Frontal cortex (tissue), 4 donors: ENCODE measurements at places on chromosomes 12 and 14. TPM values are rescaled to one million over a fixed set of nuclear protein-coding genes. Genes with fewer than 3 reads are reported as not detected.
A peak's percentile ranks its signal among the peaks of the same experiment; 100 is the strongest.

Gene P2RX2
- not detected for total RNA-seq

Gene SERPINA10
- not detected for total RNA-seq

Gene SMIM41
- not detected for total RNA-seq

Gene FIGNL2
- total RNA-seq, result 0.82 TPM

Gene EIF2S3B
- total RNA-seq, result 1.6 TPM

Gene IGFBP6
- total RNA-seq, result 9.0 TPM

Gene FOXM1
- 0.82 TPM for total RNA-seq

DNA sequence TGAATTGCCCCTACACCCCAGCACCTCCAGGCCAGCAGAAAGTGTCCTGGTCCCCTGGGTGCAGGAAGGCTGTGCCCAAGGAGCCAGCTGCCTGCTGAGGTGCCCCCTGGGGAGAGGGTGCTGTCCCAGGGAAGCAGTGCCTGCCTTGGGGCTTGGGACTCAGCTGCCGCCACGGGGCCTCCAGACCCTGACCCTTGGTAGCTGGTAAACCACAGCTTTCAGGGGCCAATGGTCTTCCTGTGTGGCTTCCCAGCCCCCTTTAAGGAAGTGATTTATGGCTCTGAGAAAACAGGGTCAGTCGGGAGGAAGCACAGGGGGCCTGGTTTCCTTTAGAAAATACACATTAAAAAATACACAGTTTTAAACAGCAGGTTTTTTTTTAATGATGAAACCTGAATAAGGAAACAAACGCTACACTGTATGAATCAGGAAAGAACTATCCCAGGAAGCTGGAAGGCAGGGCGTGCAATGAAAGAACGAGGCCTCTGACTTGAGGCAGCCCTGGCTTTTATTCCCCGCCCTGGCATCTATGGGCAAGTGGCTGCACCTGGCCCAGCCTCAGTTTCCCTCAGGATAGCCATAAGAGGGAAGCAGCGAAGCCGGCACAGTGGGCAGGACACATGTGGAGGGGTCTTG is 40.6 kb upstream of the EML1 start:
- DNase-seq, result peak; percentile 33

GRCh38 chr14:69079188-69079742 is 73.7 kb downstream of the DCAF5 start:
- DNase-seq, result no peak

DNA sequence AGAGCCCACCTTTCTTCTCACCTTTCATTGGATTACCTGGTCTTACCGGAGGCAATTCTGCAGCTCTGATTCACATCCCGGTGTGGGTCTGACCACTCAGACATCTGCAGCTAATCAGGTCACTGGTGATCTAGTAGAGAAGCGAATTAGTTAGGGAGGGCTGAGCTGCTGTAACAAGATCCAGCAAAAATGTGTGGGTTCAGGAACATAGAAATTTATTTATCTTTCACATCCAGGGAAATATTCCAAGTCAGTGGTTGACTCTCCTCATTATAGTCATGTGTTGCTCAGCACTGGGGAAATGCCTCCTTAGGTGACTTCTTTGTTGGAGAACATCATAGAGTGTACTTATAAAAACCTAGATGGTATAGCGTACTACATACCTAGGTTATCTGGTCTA is 218.7 kb upstream of the PELI2 start:
- no peak for DNase-seq

- no peak for DNase-seq
These were observed 667.2 kb downstream of the GALC start for GRCh38 chr14:87325741-87326140.

DNA sequence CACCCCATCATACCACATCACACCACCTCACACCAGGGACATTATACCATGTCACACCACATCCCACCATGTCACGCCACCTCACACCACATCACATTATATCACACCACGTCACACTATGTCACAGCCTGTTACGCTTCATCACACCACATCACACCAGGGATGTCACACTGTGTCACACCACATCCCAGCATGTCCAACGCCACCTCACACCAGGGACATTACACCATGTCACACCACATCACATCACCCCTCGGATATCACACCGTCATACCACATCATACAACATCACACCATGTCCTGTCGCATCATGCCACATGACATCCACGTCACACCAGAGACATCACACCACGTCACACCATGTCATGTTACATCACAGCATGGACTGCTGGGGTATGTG is 235.5 kb downstream of the TMEM121 start:
- no peak for DNase-seq

DNA sequence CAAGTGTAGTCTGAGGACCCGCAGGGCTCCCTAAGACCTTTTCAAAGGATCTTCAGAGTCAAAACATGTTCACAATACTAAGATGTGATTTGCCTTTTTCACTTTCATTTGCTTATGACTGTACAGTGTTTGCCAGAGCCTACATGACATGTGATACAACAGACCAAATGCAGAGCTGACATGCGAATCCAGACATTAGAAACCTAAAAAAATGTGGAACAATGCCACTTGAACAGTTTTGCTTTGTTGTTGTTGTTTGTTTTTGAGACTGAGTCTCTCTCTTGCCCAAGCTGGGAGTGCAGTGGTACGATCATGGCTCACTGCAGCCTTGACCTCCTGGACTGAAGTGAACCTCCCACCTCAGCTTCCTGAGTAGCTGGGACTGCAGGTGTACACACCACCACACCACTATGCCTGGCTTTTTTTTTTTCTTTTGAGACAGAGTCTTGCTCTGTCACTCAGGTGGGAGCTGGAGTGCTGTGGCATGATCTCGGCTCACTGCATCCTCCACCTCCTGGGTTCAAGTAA is 5.3 kb upstream of the RAB35 start:
- no peak for DNase-seq

DNA sequence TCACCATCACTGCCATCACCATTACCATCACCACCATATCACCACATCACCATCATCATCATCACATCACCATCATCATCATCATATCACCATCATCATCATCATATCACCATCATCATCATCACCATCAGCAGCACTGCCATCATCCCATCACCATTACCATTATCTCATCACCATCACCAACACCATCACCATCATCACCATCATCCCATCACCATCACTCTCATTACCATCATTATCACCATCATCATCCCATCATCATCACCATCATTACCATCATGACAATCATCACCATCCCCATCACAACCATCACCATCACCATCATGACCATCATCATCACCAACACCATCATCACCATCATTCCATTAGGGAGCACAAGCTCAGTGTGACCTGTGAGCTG is 318.0 kb downstream of the ADGRD1 start:
- no peak for DNase-seq

DNA sequence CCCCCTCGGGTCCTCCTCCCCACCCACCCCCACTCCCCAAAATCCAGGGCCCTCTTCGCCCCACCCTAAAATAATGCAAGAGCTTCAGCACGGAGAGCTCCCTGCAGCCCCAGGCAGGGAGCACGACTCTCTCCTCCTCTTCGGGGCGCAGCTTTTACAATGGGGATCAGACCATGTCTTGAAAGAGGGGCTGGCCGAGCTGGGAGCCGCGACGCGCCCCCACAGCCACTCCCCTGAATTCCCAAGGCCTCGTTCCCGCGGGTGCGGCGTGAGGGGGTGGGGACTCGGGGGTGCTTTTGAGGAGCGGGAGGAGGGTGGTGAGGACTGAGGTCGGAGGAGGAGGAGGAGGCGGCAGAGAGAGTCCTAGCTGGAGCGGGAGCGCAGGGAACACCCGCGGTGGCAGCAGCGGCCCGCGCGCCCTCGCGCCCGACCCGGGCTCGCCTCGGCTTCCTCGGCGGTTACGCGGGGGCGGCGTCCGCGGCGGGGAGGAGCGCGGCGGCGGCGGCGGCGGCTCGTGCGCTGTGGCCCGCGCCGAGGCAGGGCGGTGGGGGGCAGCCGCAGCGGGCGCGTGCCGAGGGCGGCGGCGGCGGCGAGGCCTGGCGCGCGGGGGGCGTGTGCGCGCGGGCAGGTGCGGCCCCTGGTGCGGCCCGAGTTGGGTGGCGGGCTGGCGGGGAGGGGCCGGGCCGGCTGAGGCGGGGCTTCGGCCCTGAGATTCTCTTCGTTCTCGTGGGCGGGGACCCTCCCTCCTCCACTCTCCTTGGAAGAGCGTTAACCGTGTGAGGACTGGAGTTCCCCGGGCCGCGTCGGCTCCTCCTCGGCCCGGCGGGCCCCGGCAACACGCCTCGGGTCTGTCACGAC is at the start of gene ANKS1B:
TSS of gene ANKS1B (minus strand) at position 666 of the 858 bp plus-strand sequence. CDS start 699 bp downstream, outside the sequence.
- DNase-seq, result peak; percentile 60

DNA sequence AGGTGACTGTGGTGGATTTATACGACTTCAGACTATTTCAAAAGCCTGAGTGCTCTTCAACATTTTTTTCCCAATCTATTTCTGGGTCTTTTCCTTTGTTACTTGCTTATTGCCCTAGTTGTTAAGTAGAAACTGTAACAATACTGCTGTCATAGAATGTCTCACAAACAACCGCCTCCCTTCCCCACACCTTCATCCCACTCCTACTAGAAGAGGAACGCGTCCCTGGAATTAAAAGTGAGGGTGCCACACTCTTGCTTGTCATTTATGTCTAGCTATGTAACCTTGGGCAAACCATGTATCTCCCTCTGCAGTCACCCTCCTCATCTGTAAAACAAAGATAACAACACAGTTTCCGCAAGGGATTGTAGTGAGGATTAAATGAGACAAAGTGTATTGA is 8.6 kb downstream of the BRAP start:
- DNase-seq, result no peak

- no peak for DNase-seq
These were observed 8.2 kb upstream of the ZNF740 start for GRCh38 chr12:53172352-53172751.

DNA sequence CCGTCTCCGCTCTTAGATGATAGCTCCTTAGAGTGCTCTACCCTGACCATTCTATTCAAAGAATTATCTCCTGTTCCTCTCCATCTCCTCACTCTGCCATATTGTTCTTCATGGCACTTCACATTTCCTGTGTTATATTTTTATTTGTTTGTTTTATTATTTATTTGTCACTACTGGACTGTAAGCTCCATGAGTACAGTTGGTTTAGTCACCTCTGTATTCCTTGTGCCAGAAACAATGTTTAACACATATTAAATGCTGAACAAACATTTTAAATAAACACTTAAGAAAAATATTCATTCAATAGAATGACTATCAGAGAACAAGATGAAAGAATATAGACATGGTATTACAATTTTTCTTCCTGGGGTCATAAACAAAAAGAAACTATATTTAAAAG is 35.6 kb downstream of the KIAA0586 start:
- no peak for DNase-seq

DNA sequence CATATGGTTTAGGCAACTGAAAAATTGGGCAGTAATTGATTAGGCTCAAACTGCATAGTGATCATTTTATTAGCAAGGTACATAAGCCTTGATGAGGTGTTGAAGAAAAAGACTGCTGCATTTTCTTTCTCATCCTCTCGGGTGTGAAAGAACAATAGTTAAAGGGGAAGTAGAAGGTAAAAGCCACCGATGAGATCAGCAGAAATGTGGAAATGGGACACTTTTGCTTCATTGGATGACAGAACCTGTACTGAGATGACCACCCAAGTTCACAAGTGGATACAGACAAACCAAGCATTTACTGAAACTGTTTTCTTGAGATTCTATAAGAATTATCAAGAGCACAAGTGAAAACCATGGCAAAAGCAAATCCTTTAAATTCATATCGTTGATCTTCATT is 184.0 kb downstream of the TMX1 start:
- DNase-seq, result no peak

DNA sequence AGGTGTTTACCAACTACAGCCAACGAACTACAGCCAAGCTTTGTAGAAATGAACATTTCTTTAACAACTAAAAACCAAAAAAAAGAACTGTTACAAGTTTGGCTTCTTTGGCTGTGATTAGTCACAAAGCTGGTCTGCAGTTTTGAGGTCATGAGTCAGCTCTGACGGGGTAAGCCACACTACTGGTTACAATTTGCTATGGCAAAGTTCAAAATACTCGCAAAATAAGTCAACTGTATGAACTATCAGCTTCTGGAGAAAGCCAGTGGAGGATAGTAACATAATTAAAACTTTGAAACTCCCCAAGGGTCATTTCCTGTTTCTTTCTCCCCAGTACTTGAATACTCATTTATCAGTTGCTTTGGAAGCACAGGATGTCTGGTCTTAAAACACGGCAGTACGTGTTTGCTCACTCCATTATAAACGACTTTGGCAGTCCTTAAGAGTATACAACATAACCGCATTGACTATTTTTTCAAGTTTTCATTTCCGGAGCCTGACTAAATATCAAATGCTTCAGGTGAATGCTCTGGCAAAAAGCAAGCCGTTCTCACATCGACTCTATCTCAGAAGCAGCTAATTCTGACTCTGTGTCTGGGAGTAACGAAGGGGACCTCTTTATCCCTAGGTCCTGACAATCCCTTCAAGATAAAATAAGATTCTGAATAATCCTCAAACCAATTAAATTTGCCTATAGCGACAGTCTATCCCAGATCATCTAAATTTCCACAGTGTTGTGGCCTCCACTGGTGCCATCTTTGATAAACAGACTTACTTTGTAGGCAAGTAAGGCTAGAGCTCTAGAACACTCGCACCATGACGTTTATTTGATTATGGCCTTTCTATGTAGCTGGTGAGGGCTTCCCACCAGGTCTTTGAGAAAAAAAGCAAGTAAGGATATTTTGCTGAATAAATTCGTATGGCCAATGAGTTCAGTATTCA is 10.6 kb downstream of the PHLDA1 start:
- no peak for DNase-seq

DNA sequence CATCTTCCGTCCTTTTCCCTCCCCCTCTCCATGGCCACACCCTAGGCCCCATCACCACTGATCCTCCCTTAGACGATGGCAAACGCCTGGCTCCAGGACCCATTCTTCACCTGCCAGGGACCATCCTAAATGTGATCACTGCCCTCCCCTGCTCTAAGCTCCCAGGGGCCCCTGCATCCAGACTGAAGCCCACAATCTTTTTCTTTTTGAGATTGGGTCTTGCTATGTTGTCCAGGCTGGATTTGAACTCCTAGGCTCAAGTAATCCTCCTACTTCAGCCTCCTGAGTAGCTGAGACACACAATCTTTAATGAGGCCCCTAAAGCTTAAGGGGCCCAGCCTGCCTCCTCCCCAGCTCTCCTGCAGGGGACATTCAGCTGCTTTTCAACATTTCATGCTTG is 15.3 kb downstream of the RBM19 start:
- no peak for DNase-seq
